ENCODE measurements at places on chromosomes 2 and 18. TPM values are rescaled to one million over a fixed set of nuclear protein-coding genes. Genes with fewer than 3 reads are reported as not detected.

ACTG2 gene
- 251 TPM for total RNA-seq

MC2R gene
- total RNA-seq: not detected

DUSP28 gene
- 14.3 TPM for total RNA-seq

GALNT14 gene
- 1.6 TPM for total RNA-seq

TSPYL6 gene
- not detected for total RNA-seq

LYG1 gene
- total RNA-seq: not detected

ERICH2 gene
- not detected for total RNA-seq

DPYSL5 gene
- not detected for total RNA-seq

GTF3C2 gene
- total RNA-seq: 56.6 TPM

TEX44 gene
- not detected for total RNA-seq
